ENCODE measurements at places on chromosomes 6 and 20.

DNA sequence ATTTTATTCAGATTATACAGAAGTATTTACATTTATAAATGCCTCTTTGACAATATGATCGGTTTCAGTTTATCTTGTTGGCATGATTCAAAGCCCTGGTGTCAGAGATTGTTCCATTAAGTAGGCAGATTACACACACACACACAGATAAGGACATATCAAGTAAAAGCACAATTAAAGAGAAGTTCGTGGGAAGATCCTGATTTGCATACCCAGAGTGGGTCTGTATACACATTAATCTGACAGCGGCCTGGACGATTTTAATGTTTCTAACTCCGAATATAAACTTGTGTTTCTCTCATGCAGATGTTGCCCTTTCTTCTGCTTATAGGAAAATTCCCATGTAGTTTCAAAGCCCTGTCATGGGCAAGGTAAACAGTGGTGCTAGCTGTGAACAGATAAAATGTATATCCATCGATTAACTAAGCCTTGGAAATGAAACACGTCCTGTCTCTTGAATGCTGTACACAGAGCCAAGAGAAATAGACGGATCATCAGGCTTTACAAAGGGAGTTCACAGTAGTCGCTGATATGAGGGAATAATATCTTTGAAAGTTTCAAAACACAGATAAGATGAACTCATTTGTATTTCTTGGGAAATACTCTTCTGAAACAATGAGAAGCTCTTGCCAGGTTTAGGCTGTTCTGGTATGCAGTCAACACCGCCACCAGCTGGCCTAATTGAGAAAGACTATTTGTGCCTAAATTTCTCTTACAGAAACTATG lies 108.2 kb upstream of the GMDS start:
- DNase-seq: peak; percentile 33

GRCh38 chr6:151656392-151656791 lies 151.1 kb upstream of the ESR1 start:
- no peak for DNase-seq

- DNase-seq: no peak
These were observed 14.4 kb downstream of the REPS1 start for GRCh38 chr6:138973466-138974153.

DNA sequence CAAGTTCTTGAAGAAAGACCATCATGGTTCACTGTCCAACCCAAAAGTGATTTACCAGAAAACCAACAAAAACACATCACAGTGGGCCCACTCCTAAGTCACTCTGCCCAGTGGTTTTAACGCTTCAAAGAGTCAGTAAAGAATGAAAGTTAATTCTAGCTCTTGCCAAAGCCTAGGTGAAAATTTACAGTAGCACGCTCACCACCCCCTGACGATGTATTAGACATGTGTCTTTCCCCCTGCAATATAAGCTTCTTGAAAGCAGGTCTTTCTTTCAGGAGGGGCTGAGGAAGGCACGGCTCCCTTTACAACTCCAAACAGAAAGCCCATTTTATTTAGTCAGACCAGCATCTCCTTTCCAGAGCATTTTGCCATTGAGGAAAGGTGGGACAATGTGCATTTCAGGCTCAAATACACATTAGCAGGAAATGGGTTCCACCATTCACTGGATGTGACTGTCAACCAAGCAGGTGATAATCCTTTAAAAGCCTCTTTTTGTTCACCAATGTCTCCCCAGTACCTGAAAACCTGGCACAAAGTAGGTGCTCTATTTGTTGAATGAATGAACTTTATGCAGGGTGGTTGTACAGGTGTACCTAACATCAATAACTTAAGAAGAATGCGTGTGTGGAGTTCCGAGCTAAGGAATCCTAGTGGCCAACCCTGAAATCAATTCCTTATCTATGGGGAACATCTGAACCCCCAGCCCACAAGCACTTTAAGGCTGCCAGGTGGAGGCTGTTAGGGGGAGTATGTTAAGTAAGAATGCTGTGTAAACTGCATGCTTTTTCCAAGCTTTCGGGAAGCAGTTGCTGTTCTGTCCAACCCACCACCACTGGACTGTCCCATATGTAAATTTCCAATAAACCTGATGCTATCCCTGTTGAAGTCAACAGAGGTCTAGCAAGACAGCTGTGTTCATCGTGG lies 11.4 kb downstream of the EZR start:
- DNase-seq: no peak

GRCh38 chr6:3252861-3253596 lies 5.7 kb upstream of the PSMG4 start:
- DNase-seq: no peak

Measured in CD4-positive, alpha-beta T cell treated with Interleukin-4 for 4 hours (primary cell).